ENCODE measurements at places on chromosomes 2 and 18.

DNA sequence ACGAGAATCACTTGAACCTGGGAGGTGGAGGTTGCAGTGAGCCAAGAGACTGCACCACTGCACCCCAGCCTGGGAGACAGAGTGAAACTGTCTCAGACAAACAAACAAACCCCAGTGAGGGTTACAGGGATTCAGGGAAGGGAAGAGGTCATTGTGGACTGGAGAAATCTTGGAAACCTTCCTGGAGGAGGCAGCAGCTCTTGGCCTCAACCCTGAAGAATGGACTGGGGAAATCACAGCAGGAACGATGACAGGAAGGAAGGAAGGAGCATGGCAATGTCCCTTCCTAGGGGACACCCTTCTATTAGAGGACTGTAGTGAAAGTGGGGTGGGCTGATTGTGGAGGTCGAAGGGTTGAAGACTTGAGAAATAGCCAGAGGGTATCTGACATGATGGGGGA lies 72.5 kb downstream of the DNMT3A start:
- no peak for DNase-seq

DNA sequence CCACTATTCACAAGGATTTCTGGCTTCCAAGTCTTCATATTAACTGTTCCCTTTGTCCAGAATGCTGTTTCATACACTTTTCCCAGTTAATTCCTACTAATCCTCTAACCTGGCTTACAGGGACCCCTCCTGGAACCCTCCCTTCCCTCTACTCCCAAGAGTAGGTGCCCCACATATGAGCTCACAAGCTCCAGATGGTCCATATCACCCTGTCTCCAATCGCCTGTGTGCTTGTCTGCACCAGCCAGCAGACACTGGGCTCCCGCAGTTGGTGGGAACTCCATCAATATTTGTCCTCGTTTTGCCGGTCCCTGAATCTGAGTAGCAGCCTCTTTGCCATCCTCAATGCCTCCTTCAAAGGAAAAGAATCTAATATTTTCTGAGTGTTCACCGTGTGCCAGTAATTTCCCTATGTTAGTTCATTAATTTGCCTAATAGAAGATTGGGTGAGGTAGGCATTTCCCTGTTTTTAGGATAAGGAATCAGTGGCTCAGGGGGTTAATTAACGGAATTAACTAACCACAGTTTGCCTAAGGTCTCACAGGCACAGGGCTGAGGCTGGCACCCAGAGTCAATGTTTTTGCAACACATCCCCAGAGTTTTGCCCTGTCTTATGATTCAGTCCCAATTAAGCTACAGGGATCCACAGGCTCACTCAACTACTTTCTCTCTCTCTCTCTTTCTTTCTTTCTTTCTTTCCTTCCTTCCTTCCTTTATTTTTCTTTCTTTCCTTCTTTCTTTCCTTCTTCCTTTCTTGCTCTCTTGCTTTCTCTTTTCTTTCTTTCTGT lies 141.6 kb upstream of the CYP1B1 start:
- no peak for DNase-seq

DNA sequence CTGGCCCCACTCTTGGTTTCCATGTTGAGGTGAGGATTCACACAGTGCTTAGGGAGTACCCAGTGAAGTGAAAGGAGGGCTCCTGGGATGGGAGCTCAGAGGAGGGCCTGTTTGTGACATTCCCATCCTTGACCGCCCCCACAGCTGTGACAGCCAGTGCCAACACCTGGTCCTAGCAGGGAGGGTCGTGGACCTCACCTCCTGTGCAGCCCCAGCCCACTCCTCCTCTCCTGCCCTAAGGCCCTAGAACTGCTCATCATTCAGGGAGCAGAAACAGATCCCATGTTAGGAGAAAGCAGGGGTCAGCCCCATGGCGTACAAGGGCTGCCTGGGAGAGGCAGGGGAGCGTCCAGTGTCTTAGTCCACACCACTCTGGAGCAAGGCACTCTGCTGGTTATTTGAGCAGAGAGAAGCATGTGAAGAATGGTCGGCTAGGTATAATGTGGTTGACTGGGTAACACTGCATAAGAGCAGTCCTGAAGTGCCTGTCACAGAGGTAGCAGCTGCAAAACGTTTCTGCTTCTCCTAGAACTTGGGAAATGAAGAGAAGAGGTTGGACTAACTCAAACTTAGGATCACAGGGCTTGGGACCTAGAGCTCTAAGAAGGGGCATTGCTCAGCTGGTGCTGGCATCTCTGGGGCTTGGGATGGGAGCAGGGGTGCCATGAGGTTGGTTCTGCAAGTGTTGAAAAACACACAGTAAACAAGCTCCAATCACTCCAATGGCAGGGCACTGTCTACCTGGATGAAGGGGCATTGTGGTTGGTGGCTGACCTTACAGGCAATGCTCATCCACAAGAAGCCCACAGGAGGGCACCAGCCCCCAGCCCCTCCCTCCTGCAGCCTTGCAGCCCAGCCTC lies 55.6 kb downstream of the FAM168B start:
- no peak for DNase-seq

DNA sequence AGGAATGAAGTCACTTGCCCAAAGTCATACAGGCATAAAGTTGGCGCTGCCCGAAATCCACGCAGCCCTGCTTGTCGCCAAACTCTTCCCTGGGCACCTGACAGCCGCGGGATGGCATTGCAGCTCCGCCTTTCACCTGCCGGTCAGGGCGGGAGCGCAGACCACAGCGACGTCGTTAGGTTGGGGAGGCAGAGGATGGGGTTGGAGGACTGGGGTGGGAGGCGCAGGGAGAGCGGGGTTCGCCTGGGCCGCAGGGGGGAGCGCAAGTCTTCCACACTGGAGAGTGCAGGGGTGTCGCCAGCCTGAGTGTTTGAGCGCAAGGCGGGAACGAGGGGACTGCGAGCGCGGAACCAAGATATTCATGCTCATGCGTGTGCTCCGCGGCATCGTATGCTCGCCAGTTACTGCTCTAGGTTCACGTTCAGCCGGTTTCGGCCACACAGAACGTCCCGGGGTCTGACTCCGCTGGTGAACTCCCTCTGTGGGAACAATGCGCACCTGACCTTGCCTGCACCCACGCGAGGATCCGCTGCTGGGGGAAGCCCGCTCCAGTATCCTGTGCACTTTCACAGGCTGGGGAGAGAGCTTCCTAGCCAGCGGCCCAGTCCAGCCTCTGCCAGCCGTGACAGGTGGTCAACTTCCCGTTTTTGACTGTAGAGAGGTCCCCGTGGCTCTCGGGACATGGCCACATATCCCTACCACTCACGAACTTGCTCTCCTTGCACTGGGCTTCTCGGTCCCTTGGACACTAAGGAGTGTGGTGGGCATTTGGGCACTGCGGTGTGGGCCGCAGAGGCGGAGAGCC lies 767 bp upstream of the NPPC start:
- DNase-seq: no peak

- DNase-seq: no peak
Observed at GRCh38 chr2:157789933-157790511, 86.1 kb downstream of the ACVR1 start.

- no peak for DNase-seq
Observed at GRCh38 chr2:29759360-29759759, 162.0 kb downstream of the ALK start.

DNA sequence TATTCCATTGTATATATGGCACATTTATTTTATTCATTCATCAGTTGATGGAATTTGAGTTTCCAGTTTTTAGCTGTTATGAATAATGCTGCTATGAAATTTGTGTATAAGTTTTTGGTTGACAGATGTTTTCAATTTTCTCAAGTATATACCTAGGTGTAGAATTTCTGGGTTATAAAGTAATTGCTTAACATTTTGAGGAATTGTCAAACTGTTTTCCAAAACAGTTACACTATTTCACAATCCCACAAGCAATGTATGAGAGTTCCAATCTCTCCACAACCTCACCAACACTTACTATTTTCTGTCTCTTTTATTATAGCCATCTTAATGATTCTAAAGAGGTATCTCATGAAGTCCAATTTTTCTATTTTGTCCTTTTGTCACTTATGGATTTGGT lies 12.5 kb upstream of the WDSUB1 start:
- DNase-seq: no peak
